ENCODE measurements at places on chromosomes 2 and 18.
A peak's percentile ranks its signal among the peaks of the same experiment; 100 is the strongest.

GRCh38 chr2:234676783-234677450 is 180.0 kb upstream of the ARL4C start:
- no peak for DNase-seq

- DNase-seq = peak; percentile 16
Measured at GRCh38 chr2:178449700-178450523, 1.1 kb downstream of the PRKRA start.

DNA sequence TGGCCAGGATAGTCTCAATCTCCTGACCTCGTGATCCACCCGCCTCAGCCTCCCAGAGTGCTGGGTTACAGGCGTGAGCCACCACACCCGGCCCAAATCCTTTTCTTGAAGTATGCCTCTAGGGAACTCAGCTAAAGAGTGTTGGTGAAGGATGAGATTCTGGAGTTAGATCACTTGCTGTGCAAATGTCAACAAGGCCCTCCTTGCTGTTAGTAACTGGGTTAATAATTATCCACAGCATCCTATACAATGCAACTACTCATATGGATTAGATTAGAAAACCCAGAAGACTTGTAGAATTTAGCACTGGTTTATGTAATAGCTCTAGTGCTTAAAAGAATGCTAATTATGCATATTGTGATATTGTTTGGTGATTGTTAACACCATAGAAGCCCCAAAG is 310.8 kb upstream of the TFPI start:
- no peak for DNase-seq

DNA sequence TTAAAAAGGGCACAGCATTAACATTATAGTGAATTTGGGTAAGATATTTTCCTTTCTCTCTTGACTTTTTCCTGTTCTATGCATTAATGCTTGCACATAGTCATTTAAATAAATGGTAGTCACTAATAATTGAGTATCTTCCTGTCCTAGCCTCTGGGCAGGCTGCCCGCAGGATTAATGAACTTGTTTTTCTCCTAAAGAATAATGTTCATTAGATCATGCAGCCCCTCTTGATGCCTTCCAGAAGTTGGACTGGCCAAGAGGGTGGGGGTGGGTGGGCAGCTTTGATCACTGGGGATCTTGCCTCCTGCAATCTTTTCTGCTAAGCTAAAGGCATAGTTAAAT is 514.5 kb upstream of the CDH2 start:
- peak; percentile 9 for DNase-seq

GRCh38 chr2:160375802-160376469 is 117.7 kb downstream of the RBMS1 start:
- peak; percentile 81 for DNase-seq

DNA sequence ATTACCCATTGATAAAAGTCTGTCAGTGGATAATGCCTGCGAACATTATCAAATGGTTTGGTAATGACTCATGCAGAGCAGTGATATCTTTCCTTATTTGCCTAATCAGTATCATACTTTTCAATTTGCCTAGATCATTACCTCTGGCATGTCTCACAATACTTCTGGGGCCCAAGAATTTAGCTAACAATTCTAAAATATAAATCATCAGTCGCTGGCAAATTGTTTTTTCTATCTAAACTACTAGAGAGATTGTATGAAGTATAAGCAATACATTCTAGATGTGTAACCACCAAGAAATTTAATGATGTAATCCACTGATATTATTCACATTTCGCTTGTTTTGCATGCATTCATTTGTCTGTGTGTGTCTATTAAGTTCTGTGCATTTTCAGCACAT is 191.2 kb upstream of the CDH19 start:
- DNase-seq = peak; percentile 2

DNA sequence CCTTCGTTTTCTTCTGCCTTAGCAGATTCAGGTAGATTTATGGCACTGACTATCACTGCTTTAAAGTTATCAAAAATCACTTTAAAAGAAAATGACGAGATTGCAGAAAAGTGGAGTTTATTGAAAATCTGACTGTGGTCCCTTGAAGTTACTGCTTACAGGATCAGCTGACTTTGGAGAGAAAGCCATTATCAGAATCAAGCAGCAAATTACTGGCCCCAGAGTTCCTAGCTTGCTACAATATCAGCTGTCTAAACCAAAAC is 18.5 kb downstream of the MBP start:
- no peak for DNase-seq

DNA sequence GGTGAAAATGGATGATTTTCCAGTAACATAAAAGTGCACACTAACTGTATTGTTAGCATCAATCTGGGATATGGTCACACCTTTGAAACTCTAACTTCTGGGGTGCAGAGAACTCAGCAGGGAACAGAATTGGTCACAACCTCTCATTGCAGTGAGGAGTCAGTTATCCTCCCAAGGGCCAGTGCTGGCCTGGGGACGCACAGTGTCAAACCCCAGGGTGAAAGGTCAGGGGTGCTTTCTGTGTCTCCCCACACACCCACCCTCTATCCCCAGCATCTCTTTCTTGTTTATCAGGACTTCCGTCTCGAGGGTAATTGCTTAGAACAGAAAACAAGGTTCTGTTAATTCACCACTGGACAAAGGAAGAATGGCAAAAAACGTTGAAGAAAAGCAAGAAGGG is 208.7 kb downstream of the DLGAP1 start:
- no peak for DNase-seq

- no peak for DNase-seq
Measured at GRCh38 chr18:2412281-2412680, 159.0 kb downstream of the METTL4 start.

- DNase-seq = no peak
Measured at GRCh38 chr2:214560176-214560575, 149.3 kb downstream of the VWC2L start.

GRCh38 chr18:22342625-22343024 is 75.1 kb downstream of the CTAGE1 start:
- peak; percentile 65 for DNase-seq

DNA sequence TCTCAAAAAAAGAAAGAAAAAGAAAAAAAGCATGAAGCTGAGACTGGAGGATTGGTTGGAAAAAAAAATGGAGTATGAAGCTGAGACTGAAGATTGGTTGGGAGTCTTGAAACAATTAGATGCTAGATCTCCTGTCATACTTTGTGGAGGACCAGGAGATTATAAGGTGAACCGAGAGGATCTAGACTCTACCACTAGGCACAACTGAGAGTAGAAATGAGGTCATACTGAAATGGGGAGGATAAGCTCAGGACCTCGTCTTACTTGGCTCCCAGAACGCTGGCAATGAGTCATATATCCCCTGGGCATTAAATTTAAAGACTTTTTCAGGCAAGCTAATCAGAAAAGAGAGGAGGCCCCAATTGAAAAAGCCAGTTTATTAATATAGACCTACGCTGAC is 3.3 kb upstream of the ORC2 start:
- peak; percentile 88 for DNase-seq

DNA sequence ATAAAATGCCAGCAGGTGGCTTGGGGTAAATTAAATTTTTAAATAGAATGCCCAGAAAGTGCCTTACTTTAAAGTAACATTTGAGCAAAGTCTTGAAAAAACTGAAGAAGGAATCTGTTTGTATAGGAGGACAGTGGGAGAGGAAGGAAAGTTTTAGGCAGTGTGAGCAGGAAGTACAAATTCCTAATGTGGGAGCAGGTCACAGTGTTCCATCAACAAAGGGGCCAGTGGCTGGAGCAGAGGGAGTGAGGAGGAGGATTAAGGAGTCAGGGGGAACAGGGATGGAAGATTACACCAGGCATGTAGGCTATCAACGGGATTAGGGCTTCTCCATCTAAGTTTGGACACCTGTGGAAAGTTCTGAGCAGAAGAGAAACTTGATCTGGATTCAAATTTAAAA is 439.2 kb upstream of the REG3G start:
- no peak for DNase-seq

GRCh38 chr2:111022633-111023032 is 98.1 kb upstream of the BCL2L11 start:
- no peak for DNase-seq

GRCh38 chr2:127678531-127678930 is 3.2 kb upstream of the LIMS2 start:
- DNase-seq = no peak

DNA sequence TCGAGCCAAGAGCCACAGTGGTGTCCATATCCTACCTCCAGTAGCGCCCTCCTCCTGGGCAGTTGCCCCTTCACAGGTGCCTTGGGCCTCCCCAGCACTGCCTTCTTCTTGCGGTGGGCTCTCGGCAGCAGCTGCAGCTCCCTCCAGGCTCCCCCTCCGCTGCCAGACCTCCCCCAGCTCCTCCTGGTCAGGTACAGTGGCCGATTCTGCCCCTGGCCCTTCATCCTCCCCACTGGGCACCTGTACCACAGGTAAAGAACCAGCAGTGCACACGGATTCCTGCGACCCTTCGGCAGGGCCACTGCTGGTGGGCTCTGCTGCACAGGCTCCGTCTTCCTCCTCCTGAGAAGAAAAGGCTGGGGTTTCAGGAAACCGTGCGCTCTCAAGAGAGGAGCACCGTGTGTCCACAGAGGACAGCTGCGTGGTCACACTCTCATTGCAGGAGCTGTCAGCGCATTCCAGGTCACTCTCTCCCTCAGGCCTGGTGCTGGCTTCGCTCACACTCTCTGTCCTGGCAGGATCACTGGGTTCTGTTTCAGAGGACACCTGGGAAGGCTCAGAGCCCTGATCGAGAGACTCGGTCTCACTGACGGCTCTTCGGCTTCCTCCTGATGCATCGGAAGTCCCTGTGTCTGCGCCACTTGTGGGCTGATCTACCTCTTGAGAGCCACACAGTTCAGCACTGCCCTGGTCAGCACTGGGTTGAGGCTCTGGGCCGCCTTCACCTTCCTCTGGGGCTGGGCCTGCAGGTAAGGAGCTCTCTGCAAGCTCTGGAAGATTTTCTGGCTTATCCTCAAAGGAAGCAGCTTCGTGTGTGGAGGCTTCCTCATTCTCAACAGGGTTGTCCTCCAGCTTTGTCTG is 147.4 kb upstream of the STK17B start:
- no peak for DNase-seq

- DNase-seq = peak; percentile 8
Measured at GRCh38 chr18:75161256-75162028, 47.5 kb downstream of the PTGR3 start.

DNA sequence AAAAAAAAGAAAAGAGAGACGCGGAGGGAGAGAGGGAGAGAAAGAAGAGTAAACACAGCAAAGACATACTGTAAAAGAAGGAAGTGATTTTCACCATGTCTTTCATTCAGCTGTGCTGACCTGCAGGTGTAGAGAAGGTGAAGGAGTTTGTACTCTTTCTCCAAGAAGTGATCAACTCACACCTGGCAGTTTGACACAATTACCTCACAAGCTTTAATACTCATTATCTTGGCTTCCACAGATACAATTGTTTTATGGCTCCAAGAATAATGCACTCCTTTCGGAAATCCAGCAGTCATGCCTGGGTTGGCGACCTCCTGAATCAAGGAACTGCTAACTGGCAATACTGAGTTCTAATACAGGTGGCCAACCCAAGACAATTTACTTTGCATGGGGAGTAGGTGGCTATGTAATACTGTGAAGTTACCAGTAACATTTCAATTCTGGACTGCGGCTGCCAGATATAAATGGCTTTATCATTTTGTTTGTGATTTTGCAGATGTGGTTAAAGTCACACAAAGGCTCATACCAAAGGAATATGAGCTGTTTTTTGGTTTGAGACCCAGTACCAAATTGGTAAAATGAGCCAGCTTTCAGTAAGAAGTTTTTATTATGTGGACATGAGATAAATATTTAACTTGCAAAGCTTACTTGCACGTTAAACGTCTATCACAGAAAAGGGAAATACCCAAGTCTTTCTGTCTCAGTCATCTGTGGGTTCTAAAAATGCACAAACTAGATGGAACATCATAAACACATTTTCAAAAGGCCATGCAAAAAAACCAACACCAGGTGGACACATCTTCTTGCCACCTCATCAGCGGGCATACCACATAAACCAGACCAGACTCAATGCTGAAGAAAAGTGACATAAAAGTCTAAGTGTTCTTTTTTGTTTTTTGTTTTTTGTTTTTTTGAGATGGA is 69.3 kb downstream of the NCKAP5 start:
- no peak for DNase-seq

- peak; percentile 74 for DNase-seq
Measured at GRCh38 chr2:236776695-236777251, 207.1 kb downstream of the ACKR3 start.

DNA sequence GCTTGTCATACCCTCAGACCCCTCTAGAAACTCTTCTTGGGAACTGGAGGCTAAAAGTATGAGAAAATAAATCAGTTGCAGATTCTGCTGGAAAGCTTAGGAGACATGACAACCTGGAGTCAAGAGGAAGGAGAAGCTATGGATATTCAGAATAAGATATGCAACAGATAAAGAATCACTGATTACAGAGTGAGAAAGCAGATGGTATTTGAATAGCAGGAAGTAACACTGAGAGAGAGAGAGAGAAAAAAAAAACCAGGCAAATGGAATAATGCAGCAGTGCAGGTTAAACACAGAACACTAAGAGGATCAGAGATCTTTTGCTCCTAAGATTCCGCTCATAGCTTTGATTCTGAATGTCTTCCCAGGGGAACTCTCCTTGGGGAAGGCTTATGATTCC is 1284.1 kb upstream of the NXPH2 start:
- no peak for DNase-seq

DNA sequence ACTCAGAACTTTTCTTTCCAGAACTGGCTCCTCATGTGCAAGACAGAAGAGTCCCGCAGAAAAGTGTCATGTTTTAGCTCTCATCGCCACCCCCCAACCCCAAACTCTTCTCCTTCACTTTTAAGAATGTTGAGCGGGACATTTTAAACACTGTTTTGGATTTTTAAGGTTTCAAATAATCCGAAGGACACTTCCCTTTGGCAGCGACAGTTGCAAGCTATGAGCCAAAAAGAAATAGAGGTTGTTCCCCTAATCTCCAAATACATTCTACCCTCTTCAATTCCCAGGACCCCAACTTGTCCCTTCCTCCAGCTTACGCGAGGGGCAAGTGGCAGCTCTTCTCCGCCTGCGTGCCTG is 678 bp upstream of the UBE2E3 start:
- no peak for DNase-seq

- peak; percentile 81 for DNase-seq
Measured at GRCh38 chr2:182020286-182021070, 34.8 kb downstream of the PPP1R1C start.

DNA sequence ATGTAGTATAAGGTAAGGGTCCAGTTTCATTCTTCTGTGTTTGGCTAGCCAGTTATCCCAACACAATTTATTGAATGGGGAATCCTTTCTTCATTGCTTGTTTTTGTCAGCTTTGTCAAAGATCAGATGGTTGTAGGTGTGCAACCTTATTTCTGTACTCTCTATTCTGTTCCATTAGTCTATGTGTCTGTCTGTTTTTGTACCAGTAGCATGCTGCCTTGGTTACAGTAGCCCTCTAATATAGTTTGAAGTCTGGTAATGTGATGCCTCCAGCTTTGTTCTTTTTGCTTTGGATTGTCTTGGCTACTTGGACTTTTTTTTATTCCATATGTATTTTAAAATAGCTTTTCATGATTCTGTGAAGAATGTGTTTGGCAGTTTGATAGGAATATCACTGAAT is 222.1 kb downstream of the XIRP2 start:
- no peak for DNase-seq

Data from choroid plexus epithelial cell (primary cell).